ENCODE measurements at places on chromosomes 3 and 15. TPM values are rescaled to one million over a fixed set of nuclear protein-coding genes. Genes with fewer than 3 reads are reported as not detected.

- peak; percentile 74 for DNase-seq
These were observed 51.6 kb upstream of the LCTL start for GRCh38 chr15:66617137-66618090.

The CIAO2A gene
- total RNA-seq: 38.8 TPM

DNA sequence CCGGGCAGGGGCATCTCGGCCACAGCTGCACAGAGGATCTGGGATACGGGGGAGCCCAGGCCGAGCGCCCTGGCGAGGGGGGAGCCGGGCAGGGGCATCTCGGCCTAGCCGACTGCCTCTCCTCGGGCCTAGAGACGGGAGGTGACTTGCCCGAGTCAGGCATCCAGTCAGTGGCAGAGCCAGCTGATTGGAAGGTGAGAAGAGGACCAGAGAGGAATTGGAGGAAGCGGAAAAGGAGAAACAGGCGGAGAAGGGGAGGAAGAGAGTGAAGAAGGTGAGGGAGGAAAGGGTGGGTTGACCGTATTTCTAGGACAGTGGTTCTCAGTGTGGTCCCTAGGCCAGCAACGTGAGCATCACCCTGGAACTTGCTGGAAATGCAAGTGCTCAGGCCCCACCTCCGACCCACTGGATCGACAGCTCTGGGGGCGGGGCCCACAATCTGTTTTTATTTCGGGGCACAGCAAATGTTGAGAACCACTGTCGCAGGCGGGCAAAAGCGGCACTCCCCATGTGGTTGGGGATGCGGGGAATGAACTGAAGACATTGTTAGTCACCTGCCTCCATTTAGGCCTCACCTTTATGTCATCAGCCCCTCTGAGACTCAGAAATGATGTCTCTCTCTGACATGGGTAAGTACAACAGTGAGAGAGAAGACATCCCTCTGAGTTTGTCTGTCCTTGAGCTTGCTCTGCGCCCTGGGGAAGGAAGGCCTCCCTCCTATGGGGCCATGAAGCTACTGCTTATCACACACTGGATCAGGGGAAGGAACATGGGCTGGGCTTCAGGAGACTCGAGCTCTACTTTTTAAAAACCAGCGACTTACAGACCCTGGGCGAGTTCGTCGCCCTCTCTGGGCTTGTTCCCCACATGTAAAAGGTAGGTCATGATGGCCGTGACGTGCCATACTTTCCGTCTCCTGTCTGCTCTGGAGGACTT is 1.0 kb upstream of the MELTF start:
- DNase-seq: no peak

- no peak for DNase-seq
These were observed 8.5 kb downstream of the CRELD1 start for GRCh38 chr3:9942164-9942563.

DNA sequence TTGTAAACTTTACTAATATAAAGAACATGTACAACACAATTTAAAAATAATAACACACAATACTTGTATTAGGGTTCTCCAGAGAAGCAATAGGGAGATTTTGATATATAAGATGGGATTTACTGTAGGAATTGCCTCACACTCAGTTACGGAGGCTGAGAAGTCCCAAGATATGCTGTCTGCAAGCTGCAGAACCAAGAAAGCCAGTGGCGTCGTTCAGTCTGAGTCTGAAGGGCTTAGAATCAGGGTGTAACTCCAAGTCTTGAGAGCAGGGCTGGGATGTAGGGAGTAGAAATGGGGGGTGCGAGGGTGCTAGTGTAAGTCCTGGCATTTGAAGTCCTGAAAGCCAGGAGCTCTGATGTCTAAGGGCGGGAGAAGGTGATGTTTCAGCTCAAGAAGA is 206.6 kb upstream of the HES1 start:
- no peak for DNase-seq

GRCh38 chr3:114144909-114145688 is 33.8 kb downstream of the DRD3 start:
- no peak for DNase-seq

GRCh38 chr3:62109534-62109933 is 263.8 kb downstream of the FEZF2 start:
- DNase-seq: peak; percentile 31

- no peak for DNase-seq
These were observed 39.0 kb downstream of the GABPB1 start for GRCh38 chr15:50315814-50316630.

The SERPINI2 gene
- total RNA-seq: 6.3 TPM

GRCh38 chr3:127541320-127541719 is 49.2 kb downstream of the TPRA1 start:
- DNase-seq: no peak

- no peak for DNase-seq
These were observed 16.6 kb downstream of the ST3GAL6 start for GRCh38 chr3:98779541-98780335.

DNA sequence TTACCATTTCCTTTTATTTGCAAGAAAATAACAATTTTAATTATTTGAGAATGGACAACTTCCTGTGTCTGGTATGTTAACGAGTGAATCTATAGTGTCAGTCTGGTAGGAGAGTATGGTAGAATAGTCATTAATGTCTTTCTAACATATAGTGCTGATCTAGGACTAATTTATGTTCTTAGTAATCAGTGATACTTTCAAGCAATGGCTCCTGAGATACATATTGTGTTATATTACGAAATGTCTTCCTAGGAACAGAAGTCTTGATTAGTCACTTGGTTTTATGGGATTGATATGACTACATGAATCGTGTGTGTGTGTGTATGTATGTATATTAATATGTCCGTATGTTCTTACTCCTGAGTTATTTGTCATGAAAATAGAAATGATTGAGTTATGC is 66.6 kb upstream of the PAQR5 start:
- no peak for DNase-seq

All from upper lobe of left lung (tissue), 6 donors.